Neural progenitor cell (in vitro differentiated cells): ENCODE measurements at places on chromosomes 12 and 14. TPM values are rescaled to one million over a fixed set of nuclear protein-coding genes. Genes with fewer than 3 reads are reported as not detected.

- DNase-seq, result no peak
These were observed 19.4 kb upstream of the MBIP start for GRCh38 chr14:36339816-36340215.

DNA sequence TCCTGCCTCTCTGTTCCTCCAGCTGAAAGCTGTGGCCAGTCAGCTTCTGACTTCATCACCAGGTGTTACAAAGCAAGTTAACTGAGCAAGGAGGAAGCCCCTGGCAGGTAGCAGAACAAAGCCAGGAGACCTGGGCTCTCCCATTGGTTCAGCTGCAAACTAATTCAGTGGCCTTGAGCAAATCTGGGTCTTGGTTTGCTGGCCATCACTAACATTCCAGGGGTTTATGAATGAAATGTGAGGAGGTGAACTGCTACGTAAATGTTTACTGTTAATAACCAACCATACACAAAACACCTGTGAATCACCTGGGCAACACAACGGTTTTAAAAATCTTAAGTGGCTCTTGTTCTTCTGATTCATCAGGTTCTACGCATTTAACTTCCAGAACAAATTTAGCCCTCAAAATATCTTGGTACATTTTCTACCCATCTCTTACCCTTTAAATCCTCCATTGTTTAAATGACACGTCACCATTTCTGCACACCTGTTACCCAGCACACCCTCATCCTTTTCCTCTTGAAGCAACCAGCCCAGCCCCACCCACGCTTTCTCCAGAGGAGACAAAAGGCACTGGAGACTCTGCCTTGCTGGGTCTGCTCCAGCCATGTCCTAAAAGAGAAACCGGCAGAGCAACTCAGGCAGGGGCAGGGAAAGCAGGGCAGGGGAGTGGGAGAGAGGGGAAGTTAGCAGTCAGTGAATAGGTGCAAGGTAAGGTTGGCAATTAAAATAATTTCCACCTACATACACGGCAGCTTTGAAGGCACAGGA, 49.3 kb upstream of the TSPAN11 start:
- no peak for DNase-seq

DNA sequence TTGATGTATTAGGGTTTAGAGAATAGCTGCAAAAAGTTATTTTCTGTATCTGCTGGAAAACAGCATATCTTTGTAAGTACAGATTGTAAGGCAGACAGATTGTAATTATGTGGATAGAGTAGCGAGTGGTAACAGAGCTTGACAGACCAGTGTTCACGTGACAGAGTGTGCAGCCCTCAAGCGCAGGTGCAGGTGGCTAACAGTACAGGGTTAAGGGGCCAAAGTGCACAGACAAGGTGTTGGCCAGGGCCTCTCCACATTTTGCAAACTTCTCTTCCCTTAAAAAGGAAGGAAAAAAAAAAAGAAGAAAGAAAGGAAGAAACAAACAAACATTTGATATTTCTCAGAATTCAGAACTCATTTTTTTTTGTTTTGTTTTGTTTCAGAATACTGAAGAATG, 25.2 kb upstream of the KLHL42 start:
- DNase-seq, result no peak

DNA sequence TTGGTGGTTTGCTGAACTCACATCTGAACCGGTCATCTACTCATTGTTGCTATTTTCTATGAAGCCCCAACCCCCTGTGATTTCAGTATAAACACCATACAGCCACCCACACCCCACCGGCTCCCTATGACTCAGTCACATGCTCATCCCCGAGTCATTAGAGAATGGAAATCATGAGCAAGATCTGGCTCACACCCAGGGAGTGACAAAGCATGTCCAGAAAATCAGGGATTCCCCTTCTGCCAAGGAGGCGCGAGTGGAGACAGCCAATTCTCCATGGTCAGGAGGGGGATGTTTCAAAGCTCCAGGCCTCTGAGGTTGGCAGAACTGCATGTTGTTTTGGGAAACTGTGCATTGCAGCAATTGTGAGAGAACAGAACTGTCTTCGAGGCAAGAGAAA, 657.5 kb upstream of the TBX3 start:
- no peak for DNase-seq

DNA sequence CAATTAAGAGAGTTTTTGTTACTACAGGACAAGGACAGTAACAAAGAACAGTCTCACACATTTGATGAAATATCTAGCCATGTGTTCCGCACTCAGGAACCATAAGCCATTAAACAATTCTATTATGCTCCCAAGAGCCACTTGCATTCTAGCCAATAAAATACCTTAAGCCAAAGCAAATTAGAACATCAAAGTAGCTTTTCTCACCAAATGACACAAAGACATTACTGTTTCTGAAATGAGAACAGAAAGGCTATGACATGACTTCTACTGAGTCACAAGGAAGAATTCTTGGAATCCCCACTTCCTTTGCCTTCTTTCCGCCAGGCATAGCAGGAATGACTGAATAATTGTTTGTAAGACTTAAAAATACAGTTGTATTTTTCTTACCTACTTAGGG, 445.8 kb downstream of the ATP23 start:
- DNase-seq, result no peak

DNA sequence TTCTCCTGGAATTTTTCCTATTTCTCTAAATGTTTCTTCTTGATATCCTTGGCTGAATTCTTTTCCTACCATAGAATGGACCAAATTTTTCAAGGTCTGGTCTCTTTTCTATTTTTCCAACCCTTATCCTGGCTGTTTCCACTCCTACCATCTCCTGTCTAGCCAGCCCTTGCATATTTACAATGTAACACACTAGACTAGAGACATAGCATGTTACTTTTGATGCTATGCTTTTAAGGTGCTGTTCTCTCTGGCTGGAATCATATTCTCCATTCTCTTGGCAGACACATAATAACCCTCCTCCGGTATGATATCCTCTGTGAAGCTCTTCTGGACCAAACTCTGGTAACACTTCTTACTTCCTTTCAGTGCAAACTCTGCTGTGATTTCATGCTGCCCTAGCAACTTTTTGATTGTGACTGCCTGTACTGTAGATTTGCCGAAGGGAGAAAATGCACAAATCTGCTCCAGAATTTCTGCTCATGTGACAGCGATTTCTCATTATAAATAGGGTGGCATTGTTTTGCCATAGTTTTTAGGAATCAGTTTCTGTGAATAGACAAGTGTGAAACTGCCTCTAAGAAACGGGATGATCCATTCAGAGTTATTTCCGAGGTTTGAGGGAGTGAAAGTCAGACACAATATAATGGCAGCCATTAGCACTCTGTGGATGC, 284.4 kb downstream of the MDGA2 start:
- DNase-seq, result no peak

DNA sequence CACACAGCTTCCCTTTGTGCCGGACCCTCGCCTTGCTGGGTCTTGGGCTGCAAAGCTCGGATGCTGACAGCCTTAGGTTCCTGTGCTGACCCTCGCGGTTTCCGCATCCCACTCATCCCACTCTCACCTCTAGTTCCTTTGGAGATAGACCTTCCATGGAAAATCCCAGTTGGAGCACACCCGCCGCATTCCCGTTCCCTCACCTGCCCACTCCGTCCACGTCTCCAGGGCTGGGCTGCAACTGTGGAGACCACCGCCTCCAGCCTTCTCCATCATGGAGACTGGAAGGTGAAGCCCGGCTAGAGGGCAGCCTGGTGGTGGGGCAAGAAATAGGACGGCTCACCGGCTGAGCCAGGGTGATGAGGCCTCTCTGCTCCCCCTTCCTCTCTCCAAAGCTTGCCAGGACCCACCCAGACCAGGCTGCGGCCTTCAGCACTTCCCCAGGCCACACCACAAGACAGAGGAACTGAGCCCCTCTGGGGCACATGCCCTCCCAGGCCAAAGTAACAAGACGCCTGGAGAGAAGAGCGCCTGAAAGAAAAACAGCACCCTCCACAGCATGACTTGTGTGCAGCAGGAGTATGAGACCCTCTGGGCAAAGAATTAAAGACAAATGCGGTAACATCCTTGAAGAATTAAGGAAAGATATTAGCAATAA, 15.0 kb downstream of the TMEM121 start:
- no peak for DNase-seq

GRCh38 chr12:25594376-25594775, 41.3 kb upstream of the LMNTD1 start:
- no peak for DNase-seq

FOXN4 gene
- 0.25 TPM in 1 of 2 replicates, not detected in the other for total RNA-seq

GZMB gene
- total RNA-seq, result not detected in 2 replicates

DNA sequence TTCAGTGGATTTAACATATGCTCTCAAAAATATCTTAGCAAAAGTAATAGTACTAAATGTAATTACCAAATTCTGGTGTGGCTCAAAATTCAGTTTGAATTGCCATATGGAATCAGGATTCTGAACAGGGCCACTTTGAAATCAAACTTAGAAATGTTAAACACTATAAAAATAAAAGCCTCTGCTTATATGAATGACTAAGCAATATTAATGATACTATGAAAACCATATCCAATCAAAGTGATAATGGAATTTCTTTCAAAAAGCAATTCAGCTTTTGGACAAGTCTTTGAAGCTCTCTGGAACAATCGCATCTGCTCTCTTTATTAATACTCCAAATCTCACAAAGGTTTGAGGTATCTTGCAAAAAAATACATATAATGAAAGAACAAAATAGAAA, 51.6 kb downstream of the ERGIC2 start:
- no peak for DNase-seq

GALNT6 gene
- 1.5 TPM in 1 of 2 replicates, not detected in the other for total RNA-seq

DNA sequence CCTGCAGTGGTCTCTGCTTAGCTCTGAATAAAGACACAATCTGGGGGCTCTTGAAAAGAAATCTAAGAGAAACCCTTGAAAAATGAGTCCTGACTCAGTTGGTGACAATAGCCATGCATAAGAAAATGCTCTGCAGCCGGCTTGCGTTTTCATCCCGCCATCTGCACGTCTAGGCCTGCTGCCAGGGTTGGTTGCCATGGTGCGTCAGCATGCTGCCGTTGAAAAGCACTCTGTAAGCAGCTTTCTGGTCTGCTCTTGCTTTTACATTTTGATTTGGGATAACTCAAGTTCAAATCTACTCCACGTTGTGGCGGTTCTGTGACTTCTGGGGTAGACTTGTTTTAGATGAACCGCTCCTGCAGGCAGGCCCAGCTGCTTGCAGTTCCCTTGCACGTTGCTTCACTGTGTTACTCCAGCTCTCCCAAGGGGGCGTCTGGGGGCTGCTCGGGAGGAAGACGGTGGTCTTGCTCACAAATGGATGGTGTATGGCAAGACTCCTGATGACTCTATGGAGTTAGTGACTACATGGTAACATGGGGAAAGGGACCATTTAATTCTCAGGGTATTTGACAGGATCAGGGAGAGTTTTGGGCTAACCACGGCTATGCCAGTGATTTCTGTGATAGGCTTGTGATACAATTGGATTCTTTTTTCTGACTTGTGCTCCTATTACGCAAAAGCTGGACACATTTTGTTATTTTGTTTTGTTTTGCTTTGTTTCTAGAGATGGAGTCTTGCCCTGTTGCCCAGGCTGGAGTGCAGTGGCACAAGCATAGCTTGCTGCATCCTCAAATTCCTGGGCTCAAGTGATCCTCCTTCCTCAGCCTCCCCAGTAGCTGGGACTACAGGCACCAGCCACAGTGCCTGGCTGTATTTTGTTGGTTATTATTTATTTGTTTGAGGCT, 15.8 kb downstream of the WNT5B start:
- DNase-seq, result no peak

OR4E2 gene
- not detected in 2 replicates for total RNA-seq

GRCh38 chr12:132084621-132085290, 59.4 kb downstream of the DDX51 start:
- peak; percentile 90 for DNase-seq

DNA sequence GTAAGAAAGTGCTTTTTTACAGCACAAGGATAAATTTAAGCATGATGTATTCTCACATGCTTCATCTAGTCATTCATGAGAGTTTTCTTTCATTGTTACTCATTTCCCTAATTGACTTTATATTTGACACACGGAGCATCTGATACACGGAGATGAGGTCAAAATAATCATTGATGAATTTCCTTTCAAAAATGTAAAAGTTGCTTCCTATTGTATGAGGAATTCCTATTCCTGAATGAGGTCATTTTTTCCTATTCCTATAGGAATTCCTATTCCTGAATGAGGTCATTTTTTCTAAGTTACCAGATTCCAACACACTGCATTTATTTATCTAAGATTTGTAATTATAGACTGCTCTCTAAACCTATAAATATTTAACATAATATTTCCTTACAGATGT, 316.7 kb upstream of the KITLG start:
- DNase-seq, result no peak

GRCh38 chr14:101709962-101710931, 51.3 kb upstream of the PPP2R5C start:
- DNase-seq, result no peak

DNA sequence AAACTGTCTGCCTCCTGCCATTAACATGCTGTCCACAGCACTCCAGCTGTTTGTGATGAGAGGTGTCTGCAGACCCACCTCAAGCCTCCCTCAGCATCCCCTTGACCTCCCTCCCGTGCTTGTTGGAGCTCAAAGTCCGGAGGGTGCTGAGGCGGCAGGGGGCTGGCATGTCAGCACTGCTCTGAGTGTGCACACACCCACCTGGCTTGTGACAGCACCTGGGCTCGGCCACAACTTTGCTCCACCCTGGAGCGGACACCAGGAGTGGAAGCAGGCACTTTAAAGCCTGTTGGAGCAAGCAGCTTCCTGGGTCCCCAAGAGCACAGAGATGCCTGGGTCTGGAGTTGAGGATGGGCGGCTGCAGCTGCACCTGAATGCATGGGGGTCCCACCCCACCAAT, 20.9 kb downstream of the SERPINA3 start:
- DNase-seq, result no peak

ABCD4 gene
- total RNA-seq, result 66.6 and 110 TPM in 2 replicates

DNA sequence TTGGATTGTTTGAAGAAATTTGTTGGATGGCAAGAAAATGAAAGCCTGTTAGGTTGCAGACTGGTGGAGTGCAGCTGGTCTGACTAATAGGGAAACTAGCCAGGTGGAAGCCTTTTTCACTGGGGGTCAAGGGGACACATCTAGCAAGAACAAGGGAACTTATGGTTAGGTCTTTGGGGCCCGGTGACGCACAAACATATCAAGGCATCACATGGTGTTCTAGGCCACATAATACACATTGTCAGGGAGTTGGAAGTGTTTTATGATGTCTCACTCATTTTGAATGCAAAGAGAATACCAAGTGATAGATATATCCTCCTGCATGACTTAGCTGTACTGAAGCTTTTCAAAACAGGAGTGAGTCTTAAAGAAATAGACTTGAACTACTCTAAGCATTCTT, 351.2 kb downstream of the KCNH5 start:
- DNase-seq, result no peak

ACOT6 gene
- total RNA-seq, result not detected in 2 replicates

RIMKLB gene
- 113 and 131 TPM in 2 replicates for total RNA-seq

DNA sequence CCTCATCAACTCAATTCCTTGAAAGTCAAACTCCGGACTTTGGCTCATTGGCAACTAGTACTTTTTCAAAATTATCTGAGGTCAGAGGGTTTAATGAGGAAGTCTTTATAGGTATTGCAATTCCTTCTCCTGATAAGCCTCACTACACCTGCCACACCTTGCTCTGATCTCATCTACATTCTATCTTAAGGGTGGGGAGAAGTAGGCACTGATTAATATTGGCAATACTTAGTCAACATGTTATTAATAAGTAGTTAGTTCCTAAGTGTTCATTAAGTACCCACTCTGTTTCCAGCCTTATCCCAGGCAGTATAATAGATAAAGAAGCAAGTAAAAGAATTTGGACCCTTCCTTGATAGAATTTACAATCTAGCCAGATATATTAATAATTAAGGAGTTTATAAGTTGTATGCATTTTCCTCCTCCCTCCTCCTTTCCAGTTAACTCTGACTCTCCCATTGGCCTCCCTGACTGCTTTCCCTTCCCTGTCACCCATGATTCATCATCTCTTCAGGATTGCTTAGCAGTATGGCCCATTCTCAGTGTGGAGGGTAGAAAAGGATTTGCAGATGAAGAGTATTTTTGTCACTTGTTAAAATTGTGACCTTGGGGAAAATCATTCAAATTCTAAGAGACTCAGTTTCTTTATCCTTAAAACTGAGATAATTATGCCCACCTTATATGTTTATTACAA, 231.0 kb upstream of the ATP2B1 start:
- no peak for DNase-seq
